Hypothalamus (tissue), 51 donors: ENCODE measurements at places on chromosomes 1 and 21.
A peak's percentile ranks its signal among the peaks of the same experiment; 100 is the strongest.

- no peak for DNase-seq
Observed at GRCh38 chr1:246695136-246695535, 29.1 kb upstream of the SCCPDH start.

DNA sequence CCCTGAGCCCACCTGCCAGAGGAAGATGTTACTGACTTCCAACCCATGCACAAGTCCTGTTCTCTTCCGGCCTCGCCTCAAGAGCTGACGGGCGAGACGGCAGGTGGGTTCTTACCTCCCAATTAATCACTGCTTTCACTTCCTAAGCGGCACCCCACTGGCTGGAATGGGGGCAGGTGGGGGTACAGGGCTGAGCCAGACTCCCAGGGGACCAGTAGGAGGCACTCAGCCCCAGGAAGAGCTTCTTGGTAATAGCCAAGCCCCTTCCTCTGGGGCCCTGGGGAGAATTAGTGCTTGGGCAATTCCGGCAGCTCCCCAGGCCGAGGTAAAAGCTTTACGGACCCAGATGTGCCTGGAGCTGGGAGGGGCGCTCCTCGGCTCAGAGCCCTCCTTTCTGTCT lies 9.7 kb downstream of the CNTN2 start:
- DNase-seq, result no peak

DNA sequence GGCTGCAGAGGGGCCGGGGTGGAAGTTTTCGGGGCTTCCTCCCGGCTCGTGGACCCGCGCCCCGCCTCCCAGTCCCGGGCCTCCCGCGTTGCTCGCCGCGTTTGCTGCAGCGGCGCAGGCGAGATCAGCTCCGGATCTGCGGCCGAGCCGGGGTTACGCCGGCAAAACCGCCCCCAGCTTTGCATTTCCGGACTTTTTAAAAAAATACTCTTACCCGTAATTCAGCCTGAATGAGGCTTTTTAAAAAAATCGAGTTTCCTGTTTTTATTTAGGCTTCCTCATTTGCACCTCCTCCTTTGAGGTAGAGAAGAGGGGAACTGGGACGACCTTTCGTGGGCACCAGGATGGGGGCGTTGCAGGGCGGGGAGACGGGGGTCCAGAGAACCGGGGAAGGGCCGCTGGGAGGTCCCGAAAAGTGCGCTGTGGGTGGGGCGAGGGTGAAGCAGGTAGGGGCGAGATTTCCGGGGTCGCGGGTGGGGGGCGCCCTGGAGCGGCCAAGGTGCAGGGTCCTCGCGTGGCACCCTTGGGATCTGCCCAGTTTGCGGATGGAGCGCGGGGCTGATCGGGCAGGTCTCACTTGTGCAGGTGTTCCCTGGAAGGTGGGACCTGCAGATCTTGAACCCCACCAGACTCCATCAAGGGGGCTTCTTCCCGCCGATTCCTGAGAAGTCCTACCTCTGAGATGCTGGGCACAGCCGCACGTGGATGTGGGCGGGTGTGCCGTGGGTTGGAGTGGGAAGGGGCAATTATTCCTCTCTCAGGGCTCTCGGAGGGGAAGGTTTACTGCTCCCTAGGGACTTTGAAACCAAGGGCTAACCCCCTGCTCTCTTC lies 1.1 kb downstream of the PIK3CD start:
- no peak for DNase-seq

- no peak for DNase-seq
Observed at GRCh38 chr1:66239834-66240233, 294.1 kb upstream of the SGIP1 start.

GRCh38 chr1:186511761-186512637 lies 51.1 kb upstream of the PDC start:
- no peak for DNase-seq

GRCh38 chr1:224429616-224430326 lies 4.8 kb downstream of the WDR26 start:
- DNase-seq, result no peak

DNA sequence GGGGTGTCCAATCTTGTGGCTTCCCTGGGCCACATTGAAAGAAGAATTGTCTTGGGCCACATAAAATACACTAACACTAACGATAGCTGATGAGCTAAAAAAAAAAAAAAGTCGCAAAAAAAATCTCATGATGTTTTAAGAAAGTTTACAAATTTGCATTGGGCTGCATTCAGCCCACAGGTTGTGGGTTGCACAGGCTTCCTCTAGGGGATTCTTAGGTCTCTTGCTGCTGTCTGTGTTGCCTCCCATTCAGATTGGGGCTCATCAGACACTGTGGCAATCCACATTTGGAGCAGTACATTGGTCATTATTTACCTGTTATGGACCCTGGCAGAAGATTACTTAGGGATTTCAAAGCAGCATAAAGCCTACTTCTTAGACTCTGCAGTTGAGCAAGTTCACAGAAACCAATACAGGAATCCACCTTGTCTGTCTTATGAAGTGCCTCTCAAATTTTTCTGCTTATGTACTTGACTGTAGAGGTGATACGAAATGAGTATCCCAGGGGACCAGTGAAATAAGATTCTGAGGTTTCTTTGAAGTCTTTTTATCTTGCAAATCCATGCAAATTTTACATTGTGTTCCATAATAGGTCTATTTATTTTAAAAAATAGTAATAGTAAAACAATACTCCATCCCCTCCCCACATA lies 205.5 kb downstream of the RPS6KC1 start:
- DNase-seq, result no peak

DNA sequence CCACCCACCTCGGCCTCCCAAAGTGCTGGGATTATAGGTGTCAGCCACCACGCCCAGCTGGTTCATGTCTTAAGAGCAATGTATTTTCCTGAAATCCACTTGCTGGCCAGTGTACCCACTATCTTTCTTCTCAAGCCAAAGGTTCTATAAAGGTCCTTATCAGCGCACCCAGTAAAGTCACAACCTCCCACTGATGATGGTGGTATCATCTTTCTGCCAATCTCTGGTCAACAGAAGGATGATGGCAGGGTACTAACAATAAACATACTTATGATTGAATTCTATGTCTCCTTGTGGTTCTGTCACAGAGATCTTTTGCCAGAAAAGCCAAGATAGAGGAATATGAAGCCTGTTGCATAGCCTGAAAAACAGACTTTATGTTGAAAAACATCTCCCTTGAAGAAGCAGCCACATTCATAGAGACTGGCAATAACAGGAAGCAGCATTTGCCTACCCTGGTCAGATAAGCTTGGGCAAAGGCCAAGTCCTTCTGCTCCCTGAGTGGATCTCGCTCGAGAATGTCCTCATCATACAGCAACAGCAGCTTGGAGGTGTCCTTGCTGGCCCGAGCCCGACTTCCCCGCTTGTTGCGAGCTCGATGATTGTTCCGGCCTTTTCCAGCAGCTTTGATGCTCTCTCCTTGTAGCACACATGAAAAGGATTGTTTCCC lies 73.0 kb downstream of the DAP3 start:
- no peak for DNase-seq

GRCh38 chr1:111599781-111600693 lies 19.6 kb upstream of the RAP1A start:
- no peak for DNase-seq

GRCh38 chr1:228463559-228464455 lies 23.4 kb upstream of the RNF187 start:
- DNase-seq, result no peak

DNA sequence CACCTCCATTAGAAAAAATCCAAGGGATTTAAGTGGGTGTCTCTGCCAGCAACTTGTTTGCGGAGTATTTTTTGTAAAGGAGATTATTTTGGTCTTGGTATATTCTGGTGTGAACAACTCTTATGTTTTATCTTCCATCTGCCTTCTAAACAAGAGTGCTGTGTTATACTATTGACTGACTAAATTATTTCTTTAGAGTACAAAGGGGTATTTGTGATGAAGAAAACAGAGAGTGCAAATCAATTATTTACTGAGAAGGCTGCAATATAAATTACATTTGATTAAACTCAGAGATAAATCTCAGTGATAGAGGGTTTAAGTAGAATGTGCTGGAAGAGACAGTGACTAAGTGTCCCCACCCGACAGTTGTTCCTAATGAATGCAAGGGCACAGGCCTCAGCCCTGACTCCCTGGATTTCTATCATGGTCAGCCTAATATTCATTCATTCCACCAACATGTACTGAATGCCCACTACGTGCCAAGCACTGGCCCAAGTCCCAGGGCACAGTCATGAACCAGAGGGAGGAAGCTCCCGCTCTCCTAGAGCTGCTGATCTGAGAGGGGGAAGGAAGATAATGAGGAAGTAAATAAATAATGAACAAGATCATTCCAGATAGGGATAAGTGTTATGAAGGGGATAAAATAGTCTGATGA lies 196.9 kb upstream of the C8B start:
- DNase-seq, result peak; percentile 48

GRCh38 chr1:221989741-221990140 lies 247.9 kb upstream of the DUSP10 start:
- no peak for DNase-seq

- no peak for DNase-seq
Observed at GRCh38 chr1:48040154-48040553, 43.0 kb upstream of the TRABD2B start.

DNA sequence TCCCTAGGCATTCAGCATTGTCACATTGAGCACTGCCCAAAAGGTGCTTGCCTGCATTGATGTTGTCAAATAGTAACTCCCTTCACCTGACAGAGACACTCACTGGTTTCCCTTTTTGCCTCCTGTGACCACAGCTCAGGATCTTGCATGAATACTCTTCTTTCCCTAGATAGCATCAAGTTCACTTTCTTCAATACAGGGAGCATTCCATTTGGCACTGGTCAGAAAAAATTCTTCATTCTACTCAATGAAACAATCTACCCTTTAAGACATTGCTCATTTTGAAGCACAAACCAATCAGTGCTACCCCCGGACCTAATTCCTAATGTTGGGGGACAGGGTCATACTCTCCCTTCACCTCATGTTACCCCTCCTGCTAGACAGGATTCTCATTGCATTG lies 319.0 kb upstream of the SNX7 start:
- no peak for DNase-seq

DNA sequence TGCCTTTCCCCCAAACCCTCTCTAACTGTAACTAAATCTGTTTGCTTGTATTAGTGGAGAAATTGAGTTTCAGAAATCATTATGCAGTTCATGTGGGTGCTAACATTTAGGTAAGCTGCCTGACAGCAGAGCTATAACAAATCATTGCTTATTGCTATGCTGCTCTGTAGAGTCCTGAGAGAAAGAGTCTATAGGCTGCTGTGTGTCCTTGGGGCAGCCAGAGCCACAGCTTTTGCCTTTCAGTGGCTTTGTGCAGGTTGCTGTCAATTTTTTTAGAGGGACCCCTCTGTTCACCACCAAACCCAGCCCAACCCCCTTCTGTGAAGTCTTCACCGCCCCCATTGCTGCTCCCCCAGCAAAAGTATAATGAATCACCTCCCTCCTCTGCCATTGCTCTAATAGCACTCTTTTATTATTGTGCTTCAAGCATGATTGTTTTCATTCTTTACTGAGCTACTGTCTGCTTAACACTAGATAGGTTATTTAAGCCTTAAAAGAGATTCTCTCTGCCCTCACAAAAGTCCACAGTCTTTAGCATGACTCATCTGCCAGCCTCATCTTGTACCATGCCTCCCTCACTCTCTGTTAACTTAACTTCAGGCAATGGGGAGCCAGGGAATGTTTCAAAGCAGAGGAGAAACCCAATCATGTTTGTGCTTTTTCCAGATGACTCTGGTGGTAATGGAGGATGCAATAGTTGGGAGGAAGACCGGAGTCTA lies 38.6 kb downstream of the DIRAS3 start:
- DNase-seq, result no peak

DNA sequence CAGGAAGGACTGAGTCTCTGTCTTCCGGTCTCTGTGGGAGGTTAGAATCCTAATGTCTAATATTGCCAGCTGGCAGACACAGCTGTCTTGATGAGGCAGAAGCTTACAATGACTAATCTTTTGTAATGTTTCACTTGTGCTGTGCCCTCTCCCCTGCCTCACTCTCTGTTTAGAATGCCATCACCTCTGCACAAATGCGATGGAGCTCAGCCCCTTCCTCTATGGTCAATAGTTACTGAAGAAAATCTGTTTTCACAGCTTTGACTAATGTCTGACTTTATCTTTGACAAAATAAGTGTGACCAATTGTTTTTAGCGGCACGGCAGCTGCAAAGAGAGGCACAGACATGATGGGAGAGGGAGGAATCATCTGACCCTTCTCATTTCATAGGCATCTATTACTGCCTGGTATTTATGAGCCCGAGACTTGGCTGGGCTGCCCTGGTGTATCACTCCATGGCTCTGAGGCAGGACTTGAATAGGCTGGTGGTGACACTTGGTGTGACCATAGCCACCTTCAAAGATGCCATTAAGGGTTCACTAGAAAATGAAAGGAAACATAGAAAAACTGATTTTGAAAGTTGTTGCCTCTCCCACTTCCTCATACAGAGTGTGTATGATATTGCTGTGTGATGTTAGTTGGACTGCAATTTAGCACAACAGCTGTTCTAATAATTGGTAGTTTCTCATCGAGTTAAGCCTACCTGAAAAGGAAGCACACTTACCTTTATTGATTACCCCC lies 163.2 kb upstream of the NBPF11 start:
- DNase-seq, result no peak

DNA sequence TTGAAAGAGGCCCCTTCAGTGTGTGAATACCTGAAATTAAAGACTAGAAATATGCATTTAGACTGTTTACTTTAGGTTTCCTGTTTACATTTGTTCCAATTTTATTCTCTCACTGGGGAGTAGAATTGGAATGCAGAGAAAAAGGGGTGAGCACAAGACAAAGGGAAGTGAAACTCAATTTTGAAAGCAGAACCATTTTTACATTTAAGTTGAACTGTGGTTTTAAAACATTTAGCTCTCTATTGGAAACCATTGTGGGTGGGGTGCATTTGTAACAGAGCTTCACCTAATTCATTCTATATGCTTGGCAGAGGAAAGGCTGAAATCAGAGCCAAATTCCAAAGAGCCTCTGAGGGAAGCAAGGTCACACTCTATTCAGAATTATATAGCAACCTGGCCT lies 235.3 kb upstream of the C1orf105 start:
- no peak for DNase-seq

- DNase-seq, result peak; percentile 25
Observed at GRCh38 chr1:36988741-36989193, 45.5 kb downstream of the GRIK3 start.

- DNase-seq, result no peak
Observed at GRCh38 chr1:98393719-98394118, 267.8 kb upstream of the SNX7 start.

- no peak for DNase-seq
Observed at GRCh38 chr1:231971397-231972110, 345.0 kb downstream of the DISC1 start.

- DNase-seq, result peak; percentile 14
Observed at GRCh38 chr1:229410692-229411433, 23.0 kb downstream of the ACTA1 start.
